Activated CD4-positive, alpha-beta T cell treated with anti-CD3 and anti-CD28 coated beads for 4 hours (primary cell): ENCODE measurements at places on chromosomes 12 and 14.

DNA sequence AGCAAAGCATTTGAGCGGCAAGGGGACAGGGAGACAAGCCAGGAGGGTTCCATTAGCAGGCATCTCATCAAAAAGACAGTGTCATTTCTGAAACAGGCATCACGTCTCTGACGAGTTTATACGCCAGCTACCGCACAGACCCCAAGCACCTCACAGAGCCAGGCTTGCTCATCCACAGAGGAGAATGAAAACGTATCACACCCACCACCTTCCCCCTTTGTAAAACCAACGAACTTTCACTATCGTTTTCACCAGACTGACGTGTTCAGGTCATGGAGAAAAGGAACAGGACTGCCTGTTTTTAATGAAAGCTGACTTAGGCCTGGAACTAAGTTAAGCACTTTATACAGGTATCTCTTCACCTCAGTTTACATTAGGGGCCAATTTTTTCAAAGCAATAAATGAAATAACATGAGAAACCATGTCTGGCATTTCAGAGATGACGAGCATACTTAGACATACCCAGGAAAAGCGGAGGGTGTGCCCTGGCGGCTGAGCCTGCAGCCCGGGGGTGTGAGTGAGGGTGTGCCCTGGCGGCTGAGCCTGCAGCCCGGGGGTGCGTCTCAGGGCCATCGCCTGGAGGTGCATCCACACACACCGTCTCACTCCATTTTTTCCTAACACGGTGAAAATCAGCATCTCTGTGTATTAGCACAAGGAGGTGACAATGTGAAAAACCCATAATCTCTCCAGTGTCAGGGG, 41.9 kb downstream of the STX2 start:
- DNase-seq, result peak; percentile 25

- no peak for DNase-seq
These were observed 18.4 kb downstream of the TMPO start for GRCh38 chr12:98533723-98534251.

DNA sequence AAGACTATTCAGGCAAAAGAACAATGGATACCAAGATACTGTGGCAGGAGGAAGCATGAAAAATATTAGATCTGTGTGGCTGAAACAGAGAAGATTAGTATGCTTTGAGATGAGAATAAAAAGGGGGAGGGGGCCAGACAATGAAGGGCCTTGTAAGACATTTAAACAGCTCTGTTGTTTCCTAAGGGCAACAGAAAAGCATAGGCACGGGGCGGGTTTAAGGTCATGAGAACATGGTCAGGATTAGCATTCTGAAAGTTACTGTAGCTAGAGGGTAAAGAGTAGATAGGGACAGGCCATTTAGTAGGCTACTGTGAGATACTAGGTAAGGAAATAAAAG, 18.6 kb downstream of the INTS13 start:
- no peak for DNase-seq

DNA sequence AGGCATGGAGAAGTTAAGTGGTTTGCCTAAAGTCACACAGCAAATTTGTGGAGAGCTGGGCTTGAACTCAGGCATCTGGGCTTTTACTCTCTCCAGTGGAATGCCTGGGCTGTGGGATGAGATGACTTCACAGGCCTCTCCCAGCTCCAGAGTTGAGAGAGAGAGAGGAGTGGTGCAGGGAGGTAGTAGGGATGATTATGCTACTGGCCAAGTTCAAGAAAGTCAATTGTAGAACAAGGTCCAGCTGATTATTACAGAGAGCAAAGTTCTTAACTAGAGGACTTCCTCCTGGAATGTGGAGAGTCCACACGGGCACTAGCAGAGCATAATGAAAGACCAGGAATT, 769 bp upstream of the EMP1 start:
- no peak for DNase-seq

DNA sequence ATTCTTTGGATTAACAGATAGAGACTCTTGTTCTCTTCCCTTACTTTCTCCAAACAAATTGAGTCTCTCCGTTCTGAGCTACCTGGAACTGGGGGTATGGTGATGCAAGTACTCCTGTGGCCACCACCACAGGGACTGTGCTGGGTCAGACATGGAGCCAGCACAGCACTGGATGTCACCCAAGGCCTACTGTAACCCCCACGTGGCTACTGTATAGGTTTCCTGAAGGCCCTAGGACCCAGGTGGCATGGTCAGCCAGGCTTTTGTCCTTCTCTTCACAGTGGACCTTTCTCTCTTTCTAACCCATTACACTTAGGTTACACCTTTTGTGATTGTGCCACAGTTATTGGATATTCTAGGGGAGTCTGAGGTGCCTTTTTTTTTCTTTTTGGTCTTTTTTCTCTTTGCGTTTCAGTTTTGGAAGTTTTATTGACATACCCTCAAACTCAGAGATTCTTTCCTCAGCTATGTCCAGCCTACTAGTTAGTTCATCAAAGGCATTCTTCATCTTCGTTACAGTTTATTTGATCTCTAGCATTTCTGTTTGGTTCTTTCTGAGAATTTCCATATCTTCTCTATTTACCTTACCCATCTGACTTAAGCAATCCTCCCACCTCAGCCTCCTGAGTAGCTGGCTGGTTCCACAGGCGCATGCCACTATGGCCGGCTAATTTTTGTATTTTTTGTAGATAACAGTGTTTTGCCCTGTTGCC, 6.0 kb upstream of the KLHDC2 start:
- DNase-seq, result no peak

- DNase-seq, result no peak
These were observed 7.9 kb upstream of the NAA25 start for GRCh38 chr12:112116232-112117060.

DNA sequence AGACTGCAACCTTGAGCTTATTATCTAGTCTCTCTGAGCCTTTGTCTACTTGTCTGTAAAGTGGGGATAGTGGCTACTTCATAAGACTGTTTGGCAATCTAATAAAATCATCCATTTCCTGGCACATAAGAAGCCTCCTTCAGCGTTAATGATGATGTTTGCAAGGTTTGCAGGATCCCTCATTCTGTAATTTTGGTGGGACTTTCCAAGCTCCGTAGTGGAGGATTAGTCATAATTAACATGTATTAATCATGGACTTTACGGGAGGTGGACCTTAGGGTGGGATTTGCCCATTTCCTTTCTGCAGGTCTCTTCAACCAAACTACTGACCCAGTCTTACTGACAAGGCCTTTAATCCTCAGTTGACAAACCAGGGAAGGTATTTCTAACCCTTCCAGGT, 66.2 kb downstream of the NTF3 start:
- no peak for DNase-seq

DNA sequence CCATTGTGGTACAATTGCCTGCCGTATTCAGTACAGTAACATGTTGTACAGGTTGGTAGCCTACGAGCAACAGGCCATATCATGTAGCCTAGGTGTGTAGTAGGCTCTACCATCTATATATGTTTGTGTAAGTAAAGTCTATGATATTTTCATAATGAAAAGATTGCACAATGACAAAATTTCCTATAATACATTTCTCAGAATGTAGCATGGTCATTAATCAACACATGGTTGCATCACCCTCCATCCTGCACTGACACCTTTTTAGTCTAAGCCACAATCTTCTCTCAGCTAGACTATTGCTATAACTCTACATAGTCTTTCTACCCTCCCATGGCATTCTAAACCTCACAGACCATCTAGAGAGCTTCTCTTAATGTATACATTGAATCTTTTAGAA, 158.5 kb upstream of the HMGA2 start:
- no peak for DNase-seq

DNA sequence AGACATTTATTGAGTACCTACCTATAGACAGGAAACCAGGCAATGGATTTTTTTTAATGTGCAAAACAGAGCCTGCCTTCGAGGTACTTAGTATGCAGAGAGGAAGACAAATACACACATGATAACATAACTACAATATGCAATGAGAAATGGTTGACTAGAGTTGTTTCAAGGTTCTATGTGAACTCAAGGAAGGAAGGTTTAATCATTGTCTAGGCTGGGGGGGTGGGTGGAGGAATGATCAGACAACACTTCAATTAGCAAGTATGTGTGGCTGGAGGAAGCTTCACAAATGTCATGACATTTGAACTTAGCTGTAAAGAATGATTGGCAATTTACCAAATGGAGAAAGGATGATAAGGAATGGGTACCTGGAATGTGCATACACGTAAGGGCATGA, 985.3 kb downstream of the FLRT2 start:
- no peak for DNase-seq

DNA sequence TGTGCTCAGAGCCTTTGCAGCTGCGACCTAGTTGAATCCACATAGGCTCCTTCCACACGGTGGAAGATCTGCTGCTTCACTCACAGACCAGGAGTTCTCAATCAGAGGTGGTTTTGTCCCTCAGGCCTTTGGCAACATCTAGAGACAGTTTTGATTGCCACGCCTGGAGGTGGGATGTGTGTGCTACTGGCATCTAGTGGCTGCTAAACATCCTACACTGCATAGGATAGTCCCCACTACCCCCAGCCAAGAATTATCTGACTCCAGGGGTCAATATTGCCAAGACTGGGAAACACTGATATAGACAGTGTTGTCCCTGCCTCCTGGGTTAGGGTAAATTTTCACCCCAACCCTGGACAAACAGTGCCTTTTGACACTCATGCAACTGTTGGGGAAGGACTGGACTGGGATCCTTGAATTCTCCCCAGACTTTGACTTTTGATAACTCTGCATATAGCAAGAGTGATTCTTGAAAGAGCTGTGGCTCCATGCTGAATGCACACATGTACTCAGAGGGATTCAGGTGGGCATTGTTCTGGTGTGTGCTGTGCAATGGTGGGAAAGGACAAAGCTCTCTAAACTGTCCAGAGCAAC, 39.8 kb downstream of the BAZ2A start:
- no peak for DNase-seq

GRCh38 chr12:96036765-96037455, 1.5 kb upstream of the LTA4H start:
- DNase-seq, result no peak

- no peak for DNase-seq
These were observed 67.7 kb downstream of the EPS8 start for GRCh38 chr12:15721316-15722115.

DNA sequence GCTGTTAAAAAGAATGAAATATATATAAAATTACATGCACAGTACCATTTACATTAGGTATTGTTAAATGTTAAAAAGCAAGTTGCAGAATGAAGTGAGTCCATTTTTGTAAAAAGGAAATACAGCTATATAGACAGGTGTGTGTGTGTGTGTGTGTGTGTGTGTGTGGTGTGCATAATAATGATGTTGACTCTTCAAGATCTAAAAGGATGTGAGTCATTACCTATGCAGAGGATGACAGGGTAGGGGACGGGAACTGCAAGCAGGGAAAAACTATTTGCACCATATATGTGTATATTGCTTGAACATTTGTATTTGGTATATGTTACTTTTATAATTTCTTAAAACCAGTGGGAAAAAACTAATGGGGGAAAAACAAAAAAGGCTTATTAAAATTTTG, 3.1 kb downstream of the C14orf39 start:
- no peak for DNase-seq

DNA sequence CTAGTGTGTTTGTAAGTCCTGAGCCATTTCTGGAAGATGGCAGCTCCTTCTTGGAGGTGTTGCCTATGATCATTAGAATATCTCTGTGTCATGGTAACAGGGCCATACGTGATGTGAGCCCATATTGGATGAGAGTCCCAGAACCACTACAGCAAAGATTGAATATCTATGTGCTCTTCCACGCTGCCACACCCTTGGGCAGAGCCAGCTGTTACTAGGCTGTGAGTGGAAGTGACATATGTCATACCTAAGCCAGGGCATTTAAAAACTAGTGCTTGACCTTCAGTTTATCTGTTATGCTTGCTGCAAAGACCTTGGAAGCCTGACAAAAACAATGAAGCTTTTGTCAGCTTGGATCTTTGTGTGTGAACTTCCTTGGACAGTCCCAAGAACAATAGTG, 495.1 kb upstream of the CCDC196 start:
- DNase-seq, result no peak

- DNase-seq, result no peak
These were observed 19.5 kb downstream of the PIGH start for GRCh38 chr14:67580336-67581171.
